ENCODE measurements at places on chromosomes 12 and 14.

GRCh38 chr14:69982220-69982839 lies 103.1 kb downstream of the SMOC1 start:
- DNase-seq, result no peak

DNA sequence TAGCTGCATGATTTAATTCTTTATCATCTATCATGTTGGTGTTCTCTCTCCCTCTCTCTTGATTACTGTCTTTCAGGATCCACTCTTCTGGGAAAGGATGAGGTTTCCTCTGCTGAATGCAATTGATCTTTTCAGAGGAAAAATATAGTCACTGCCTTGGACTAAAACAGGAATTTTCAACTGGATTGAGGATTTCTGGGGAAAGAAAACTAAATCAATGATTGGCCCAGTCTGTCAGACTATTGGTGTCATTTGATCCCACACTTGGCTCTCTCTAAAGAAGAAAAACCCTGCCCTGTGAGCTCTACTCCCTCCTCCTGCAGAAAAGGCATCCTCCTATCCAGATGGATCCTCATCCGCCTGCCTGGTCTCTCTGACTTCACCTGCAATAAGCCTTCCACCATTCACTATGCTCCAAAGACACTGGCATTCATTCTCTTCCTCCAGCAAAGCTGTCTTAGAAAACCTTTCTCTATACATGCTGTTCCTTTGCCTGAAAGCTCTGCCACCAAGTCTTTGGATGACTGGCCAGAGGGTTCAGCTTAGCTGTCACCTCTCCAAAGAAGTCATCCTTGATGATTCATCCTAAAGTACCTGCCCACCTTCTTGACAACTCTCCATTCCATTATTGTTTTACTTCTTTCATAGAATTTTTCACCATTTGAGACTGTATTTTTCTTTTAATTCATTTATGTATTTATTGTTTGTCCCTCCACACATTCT lies 127.7 kb upstream of the CAND1 start:
- no peak for DNase-seq

- no peak for DNase-seq
Observed at GRCh38 chr14:31371646-31372045, 48.7 kb downstream of the HEATR5A start.

- no peak for DNase-seq
Observed at GRCh38 chr12:22283508-22283907, 51.0 kb downstream of the ST8SIA1 start.

DNA sequence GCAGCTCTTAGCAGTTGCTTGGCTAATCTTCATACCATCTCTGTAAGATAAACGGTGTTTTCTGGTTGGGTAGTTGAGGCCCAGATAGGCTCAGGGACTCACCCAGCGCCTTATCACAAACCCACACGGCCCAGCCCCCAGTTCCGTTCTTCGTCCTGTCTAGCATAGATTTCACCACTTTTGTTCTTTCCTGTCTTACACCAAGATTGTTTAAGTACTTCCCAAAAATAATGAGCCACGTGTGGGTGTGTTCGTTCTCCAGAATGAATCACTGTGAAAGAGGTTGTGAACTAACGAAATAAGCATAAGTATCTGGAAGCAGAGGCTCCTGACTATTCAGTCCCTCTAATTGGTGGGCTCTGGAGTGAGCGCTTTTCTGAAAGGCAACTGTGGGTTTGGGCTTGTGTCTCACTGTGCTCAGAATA lies 21.4 kb downstream of the ACVR1B start:
- DNase-seq, result no peak

- no peak for DNase-seq
Observed at GRCh38 chr12:122421187-122421820, 1.2 kb downstream of the CLIP1 start.

GRCh38 chr12:14239350-14239934 lies 126.0 kb upstream of the ATF7IP start:
- DNase-seq, result no peak

DNA sequence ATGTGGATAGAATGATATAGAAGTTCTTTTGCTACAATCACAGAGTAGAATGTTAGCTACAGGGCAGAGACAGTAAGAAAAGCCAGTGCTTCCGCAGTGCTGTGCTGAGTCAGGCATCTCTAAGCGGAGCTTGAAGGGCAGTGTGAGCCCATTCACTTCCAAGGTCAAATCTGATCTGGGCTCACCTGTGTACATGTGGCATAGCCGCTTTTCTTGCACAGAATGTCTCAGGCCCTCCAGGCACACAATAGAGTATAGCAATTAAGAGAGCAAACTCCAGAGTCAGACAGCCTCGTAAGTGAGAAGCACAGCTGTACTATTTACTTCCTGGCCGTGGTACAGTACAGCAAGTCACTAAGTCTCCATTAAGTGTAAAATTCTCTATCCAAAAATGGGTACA lies 26.8 kb downstream of the CORO1C start:
- no peak for DNase-seq

DNA sequence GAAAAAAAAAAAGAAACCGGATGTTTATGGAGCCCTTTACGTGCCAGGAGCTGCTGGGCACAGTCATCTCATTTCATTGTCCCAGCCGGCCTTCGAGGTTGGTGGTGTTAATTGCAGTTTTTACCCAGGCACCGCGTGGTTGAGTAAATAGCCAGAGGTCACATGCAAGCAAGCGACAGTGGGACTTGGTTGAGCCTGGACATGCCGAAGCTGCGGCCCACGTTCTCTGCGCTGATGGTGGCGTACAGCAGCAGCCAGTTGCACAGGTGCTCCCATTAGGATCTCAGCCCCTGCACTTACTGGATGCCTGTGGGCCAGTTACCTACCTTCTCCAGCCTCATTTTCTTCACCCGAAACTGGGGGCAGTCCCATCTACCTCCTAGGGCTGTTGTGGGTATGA lies 54.0 kb downstream of the TSPAN9 start:
- DNase-seq, result no peak

DNA sequence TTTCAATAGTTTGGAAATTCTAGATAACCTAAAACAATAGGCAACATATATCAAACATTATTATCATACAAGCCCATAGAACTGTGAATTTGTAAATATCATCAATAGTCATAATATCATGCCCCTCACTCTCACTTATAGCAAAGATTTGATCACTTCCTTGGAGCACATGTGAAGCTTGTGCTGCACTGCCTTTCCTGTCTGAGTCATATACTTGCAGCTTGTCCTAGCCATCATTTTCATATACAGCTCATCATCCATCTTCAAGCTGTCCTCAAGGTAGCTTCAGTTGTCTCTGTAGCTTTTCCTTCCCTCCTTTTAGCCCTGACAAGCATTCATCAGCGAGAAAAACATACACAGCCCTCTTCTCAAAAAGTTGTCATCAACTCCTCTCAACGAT lies 746.5 kb upstream of the FOXG1 start:
- no peak for DNase-seq

DNA sequence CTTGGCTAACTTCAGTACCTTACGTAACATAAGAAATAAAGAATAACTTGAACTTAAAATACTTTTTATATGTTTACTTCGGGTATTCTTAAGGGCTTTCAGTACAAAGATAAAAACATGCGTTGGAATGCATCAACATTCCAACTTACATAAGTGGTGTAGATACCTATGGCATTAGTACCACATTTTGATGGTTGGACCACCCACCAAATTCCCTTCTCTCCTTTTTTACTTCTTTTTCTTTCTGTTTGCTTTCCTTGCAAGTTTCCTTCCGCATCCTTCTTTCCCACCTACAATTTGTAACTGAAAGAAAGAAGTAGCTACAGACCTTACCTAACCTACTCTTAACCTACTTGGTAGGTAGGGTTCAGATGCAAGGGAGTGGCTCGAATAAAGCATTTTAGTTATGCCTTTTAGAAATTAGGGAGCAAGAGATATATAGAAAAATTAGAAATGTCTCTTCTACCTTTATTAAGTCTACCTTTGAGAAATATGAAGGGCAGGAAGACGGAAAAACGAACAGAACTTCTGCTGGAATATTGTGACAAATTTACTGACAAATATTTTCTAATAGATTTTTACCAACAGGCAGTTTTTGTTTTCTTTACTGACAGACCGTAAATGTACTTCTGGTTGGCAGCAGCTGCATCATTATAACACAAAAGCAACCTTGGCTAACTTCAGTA lies 2.1 kb upstream of the ARHGAP5 start:
- DNase-seq, result no peak

DNA sequence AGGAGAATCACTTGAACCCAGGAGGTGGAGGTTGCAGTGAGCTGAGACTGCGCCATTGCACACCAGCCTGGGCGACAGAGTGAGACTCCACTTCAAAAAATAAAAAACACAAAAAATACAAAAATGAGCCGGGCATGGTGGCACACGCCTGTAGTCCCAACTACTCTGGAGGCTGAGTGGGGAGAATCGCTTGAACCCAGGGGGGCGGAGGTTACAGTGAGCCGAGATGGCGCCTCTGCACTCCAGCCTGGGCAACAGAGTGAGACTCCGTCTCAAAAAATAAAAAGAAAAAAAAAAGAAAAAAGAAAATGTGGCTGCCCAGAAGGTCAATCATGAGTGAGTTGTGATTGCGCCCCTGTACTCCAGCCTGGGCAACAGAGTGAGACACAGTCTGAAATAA lies 9.2 kb downstream of the DNAJC22 start:
- no peak for DNase-seq

- DNase-seq, result no peak
Observed at GRCh38 chr14:23380197-23380914, 3.5 kb downstream of the CMTM5 start.

- no peak for DNase-seq
Observed at GRCh38 chr14:20711685-20712084, 23.1 kb downstream of the ANG start.

DNA sequence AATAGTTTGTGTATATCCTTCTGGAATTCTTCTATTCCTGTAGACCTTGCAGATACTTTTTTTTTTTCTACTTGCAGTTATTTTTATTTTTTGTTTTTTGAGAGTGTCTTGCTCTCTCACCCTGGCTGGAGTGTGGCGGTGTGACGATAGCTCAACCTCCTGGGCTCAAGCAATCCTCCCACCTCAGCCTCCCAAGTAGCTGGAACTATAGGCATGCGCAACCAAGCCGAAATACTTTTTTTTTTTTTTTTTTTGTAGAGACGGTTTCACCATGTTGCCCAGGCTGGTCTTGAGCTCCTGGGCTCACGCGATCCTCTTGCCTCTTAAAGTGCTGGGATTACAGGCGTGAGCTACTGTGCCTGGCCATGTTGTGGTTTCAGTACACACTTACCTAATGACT lies 10.0 kb downstream of the TULP3 start:
- DNase-seq, result no peak

DNA sequence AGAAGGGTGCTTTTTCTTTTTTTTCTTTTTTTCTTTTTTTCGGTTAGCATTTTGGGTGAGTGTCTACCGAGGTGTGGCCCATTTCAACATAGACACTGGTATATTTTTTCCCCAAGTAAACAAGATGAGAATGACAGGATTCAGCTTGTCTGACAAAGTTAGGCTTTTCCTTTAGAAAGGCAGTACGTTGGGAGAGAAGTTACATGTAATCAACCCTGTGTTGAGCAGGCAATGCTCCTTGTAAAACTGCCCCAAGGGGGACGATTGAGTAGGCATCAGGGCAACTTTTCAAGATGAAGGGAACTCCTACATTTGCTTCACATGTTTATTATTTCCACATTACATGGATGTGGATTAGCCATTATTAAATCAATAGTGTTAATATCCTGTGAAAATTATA lies 1.7 kb downstream of the EMP1 start:
- no peak for DNase-seq

GRCh38 chr14:94179244-94179643 lies 5.1 kb downstream of the PPP4R4 start:
- no peak for DNase-seq

DNA sequence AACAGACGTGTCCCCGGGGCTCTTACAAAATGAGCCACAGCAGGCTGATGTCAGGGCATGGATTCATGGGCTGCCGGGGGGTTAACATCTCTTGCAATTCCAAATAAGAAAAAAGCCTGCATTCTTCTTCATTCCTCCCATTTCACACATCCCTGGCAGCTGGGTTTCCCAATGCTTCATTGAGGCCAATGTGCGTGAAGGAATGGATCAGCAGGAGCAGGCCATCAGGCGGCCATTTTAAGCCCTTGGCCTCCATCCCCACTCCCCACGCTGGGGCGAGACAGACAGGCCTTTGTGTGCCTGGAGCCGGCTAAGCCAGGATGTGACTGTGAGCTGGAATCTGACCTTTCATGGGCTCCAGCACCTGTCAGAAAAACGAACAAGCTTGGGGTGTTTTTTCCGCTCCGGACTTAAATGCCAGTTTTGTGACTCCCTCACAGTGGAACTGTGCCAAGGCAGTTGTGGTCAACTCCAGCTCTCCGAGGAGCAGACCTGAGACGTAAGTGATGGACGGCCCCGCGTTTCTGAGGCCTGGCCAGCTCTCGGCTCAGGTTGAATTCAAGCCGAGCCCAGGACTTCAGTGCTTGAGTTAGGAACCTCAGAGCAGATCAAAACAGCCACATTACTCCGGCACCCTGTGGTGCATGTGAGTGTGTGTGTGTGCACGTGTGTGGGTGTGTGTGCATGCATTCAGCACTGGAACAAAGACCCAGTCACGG lies 133.1 kb downstream of the TMEM30B start:
- no peak for DNase-seq

DNA sequence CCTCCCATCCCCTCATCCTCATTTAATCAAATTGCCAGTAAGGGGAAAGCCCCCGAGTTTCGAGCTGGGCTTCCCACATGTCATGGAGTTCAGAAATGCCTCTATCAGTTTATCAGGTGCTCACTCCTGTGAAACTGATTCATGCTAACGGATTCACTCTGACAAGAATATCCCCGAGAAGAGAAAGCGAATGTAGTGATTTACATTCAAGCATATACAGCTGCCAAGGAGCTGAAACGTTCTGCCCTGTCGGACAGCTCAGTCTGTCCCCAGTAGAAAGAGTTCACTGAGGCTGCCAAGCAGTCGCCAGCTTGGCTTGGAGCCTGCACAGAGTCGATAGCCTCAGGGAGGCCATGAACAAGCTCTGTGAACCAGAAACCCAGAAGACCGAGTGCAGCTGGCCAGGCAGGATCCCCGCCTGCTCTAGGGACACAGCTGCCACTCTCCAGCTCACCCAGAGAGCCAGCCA lies 88.4 kb downstream of the TMCC3 start:
- DNase-seq, result no peak

DNA sequence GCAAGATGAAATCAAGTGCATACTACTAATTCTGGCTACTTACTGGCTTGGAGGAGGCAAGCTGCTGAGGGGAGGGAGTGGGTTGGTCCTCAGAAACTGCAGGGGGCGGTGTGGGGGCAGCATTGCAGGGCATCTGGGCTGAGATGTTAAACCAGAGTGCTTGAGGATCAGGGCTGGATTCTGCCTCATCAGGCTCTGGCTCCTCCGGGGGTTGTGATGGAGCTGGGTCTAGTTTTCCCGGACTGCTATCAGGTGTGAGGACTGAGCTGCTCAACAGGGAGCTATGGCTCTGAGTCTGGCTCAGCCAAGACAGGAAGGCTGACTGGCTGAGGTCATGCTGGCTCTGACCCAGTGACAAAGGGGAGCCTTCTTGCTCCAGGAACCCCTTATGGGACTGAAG lies 28.6 kb downstream of the BAZ2A start:
- no peak for DNase-seq
